ENCODE measurements at places on chromosomes 3 and 15.

DNA sequence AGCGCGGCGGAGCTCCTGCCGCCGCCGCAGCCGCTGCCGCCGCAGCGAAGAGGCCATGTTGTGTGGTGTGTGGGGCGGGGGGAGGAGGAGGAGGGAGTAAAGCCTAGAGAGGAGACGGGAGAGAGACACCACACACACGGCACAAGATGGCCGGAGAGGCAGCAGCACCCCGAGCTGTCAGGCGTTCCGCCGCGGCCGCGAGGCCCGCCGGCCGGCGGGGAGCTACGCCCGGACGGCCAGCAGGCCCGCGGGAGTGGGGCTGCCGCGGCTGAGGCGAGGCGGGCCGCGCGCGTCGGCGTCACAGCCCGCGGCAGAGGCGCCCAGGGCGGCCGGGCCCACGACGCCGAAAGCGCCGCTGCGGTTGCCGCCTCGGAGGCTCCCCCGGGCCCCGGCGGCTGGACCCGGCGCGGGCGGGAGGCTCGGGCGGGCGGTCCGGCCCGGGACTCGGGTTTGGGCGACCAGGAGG lies 17.4 kb upstream of the CHD2 start:
- H3K4me1 ChIP-seq, result peaks cover 19% of the 10 kb centered on the region
- DNase-seq, result no peak
- H3K27me3 ChIP-seq, result no peaks in the 10 kb centered on the region
- H3K36me3 ChIP-seq, result peaks cover 23% of the 10 kb centered on the region
- peak overlapping the region; percentile 98 for H3K27ac ChIP-seq

DNA sequence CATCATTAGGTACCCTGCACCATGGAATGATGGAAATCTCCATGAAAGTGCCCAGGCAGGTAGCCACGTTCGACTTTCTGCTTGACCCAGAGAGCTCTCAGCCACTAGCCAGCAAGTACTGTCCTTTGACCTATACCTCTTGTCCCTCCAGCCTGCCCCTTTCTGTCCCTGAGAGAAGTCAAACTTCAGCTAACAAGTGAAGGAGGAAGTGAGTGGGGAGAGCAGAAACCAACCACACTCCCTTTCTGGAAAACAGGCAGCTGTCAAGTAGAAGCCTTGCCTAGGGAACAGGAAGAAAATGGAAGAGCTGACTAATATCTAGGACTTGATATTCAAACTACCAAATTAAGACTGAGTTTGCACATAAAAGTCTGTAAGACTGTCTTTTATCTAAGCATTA lies 30.3 kb upstream of the FSTL1 start:
- no peak for DNase-seq
- no peaks in the 10 kb centered on the region for H3K4me1 ChIP-seq
- no peak overlapping the region for H3K27ac ChIP-seq

DNA sequence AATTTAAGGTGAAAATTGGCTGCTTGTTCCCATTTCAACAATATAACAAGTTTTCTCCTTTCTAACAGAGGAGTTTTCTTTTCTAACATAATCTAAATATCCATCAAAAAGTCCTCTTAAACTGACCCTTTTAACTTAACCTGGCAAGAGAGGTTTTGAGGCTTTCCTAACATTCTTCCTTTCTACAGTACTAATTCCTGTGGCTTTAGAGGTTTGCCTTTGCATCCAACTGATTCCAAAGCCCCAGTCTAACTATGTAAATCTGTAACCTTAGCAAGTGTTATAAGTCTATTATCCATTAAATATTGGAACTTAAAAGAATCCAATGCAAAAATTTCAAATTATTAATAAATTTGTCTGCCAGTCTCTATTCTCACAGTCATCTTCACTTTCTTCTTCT lies 134.1 kb downstream of the ISL2 start:
- no peak overlapping the region for H3K4me3 ChIP-seq
- no peaks in the 10 kb centered on the region for H3K27me3 ChIP-seq
- H3K4me1 ChIP-seq, result no peaks in the 10 kb centered on the region
- DNase-seq, result no peak

GRCh38 chr15:59556380-59556779 lies 55.2 kb upstream of the GCNT3 start:
- no peaks in the 10 kb centered on the region for H3K27me3 ChIP-seq
- no peak for DNase-seq
- H3K4me1 ChIP-seq, result no peaks in the 10 kb centered on the region
- no peaks in the 10 kb centered on the region for H3K36me3 ChIP-seq

GRCh38 chr15:68176601-68177000 lies 28.5 kb downstream of the CALML4 start:
- H3K4me3 ChIP-seq, result no peak overlapping the region
- peaks cover 64% of the 10 kb centered on the region for H3K36me3 ChIP-seq
- no peak for DNase-seq
- H3K4me1 ChIP-seq, result no peaks in the 10 kb centered on the region
- no peaks in the 10 kb centered on the region for H3K27me3 ChIP-seq
- H3K27ac ChIP-seq, result no peak overlapping the region

Data from natural killer cell (primary cell).